Left lung (tissue), 14 donors: ENCODE measurements at places on chromosomes 1 and 21. TPM values are rescaled to one million over a fixed set of nuclear protein-coding genes. Genes with fewer than 3 reads are reported as not detected.

OBSCN gene
- 20.3 TPM for total RNA-seq

OTUD3 gene
- 9.8 TPM for total RNA-seq

ADGRL4 gene
- 11.8 TPM for total RNA-seq

S100B gene
- 2.0 TPM for total RNA-seq

DNA sequence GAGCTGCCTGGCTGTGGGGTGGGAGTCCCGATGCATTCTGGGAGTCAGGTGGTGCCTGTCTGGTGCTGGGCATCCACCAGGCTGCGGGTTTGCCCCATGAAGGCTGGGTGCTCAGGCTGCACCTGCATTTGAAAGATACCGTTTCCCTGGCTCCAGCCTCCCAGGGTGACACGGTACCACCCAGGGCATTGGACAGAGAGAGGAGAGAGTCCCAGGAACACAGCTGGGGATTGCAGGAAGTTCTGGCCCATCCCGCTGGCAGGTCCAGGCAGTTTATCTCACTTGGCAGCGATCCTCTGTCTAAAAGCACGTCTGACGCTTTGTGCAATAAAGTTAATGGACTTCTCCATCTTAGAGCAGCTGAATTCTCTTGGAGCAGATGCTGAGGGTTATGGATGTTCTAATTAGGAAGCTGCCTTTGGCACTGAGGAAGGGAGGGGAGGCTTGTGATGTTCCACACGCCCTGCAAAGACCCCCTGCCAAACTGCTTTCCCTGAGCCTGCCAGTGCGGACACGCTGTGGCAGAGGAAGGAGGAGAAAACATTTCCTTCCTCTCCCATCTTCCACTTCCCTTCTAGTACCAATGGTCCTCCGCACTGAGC is 246.9 kb downstream of the GRIK3 start:
- no peaks in the 10 kb centered on the region for H3K4me1 ChIP-seq
- peaks cover 50% of the 10 kb centered on the region for H3K27me3 ChIP-seq
- H3K27ac ChIP-seq, result no peak overlapping the region
- no peak for DNase-seq
- H3K36me3 ChIP-seq, result no peaks in the 10 kb centered on the region
- no peak overlapping the region for H3K4me3 ChIP-seq

DNA sequence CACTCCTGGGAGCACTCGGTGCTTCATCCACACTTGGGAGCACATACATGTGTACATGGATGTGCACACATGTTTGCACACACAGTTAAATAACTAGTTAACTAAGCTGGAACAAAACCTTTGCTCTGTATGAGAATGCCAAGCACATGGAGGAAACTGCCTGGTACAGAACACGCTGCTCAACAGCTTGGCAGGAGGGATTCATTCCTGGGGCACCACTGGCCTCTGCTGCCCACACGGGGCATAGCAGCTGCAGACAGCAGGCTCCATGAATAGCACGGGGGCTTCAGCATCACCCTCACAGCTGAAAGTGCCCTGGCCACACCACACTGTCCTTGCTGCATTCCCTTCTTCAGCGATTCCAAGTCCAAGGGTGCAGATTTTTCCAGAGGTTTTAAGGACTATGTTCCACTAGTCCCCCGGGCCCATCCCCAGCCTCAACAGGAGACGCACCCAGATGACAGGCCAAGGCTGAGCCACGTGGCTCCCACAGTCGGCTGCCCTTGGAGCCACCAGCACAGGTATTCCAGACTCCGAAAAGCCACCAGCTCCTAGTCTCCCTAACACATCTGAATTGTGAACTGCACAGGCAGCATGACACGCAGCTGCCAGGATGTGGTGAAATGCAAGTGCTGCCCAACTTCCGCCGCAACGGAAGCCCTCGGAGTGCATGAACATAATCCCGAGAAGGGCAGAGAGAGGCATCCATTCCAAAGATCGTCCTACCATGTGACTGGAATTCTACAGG is 16.9 kb downstream of the NPHP4 start:
- no peak overlapping the region for H3K27ac ChIP-seq
- no peak overlapping the region for H3K4me3 ChIP-seq
- H3K4me1 ChIP-seq, result peaks cover 29% of the 10 kb centered on the region
- no peaks in the 10 kb centered on the region for H3K36me3 ChIP-seq

DNA sequence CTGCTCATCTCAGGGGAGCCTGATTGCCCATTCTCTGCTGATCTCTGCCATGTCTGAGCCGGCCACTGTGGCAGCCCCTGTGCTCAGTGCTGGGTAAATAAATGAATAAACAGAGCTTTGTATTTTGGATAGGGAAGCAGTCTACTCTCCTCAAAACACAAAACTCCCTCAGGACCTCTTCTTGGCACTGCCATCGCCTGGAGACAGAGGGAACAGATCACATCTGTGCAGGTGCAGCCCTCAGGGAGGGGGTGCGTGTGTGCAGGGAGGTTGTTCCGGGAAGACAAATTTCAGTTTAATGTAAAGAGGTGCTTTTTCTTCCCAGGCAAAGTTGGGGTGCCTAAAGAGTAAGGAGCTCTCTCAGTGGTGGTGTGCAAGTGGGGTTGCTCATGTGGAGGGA is 7.7 kb upstream of the FAM167B start:
- no peak for DNase-seq
- H3K4me1 ChIP-seq, result peaks cover 13% of the 10 kb centered on the region
- H3K36me3 ChIP-seq, result peaks cover 8% of the 10 kb centered on the region

GRCh38 chr21:41877901-41878830 is 978 bp downstream of the PRDM15 start:
- DNase-seq, result no peak
- no peaks in the 10 kb centered on the region for H3K27me3 ChIP-seq
- no peaks in the 10 kb centered on the region for H3K36me3 ChIP-seq
- no peaks in the 10 kb centered on the region for H3K4me1 ChIP-seq

- no peak for DNase-seq
- H3K36me3 ChIP-seq, result no peaks in the 10 kb centered on the region
- no peak overlapping the region for H3K4me3 ChIP-seq
- H3K4me1 ChIP-seq, result no peaks in the 10 kb centered on the region
- no peaks in the 10 kb centered on the region for H3K27me3 ChIP-seq
- H3K27ac ChIP-seq, result no peak overlapping the region
Observed at GRCh38 chr1:221456918-221457317, 285.0 kb downstream of the DUSP10 start.

- no peaks in the 10 kb centered on the region for H3K27me3 ChIP-seq
- H3K4me1 ChIP-seq, result peaks cover 7% of the 10 kb centered on the region
- DNase-seq, result no peak
- H3K27ac ChIP-seq, result no peak overlapping the region
Observed at GRCh38 chr1:245809361-245809760, 654.6 kb downstream of the KIF26B start.

GRCh38 chr21:33481314-33481943 is 1.7 kb upstream of the TMEM50B start:
- no peak for DNase-seq
- peaks cover 31% of the 10 kb centered on the region for H3K4me1 ChIP-seq
- H3K4me3 ChIP-seq, result no peak overlapping the region
- H3K36me3 ChIP-seq, result no peaks in the 10 kb centered on the region

DNA sequence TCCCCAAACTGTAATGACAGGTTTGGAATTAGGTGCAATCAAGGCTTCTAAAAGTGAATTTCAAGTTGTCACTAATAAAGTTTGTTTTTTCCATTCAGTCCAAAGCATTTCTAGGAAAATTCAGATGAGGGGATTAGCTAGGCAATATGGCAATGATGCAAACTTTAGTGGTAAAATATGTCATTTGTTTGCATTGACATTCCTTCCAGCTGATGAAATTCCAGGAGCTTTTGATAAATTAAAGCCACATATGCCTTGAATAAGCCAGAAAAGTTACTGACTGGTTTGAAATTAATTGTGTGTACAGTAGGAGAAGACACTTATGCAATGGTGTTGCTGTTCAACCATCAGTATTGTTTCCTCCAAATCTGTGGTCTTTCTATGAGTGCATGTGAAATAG is 57.8 kb downstream of the MROH9 start:
- H3K27me3 ChIP-seq, result no peaks in the 10 kb centered on the region
- no peaks in the 10 kb centered on the region for H3K4me1 ChIP-seq

GRCh38 chr1:205610036-205610435 is 21.8 kb downstream of the ELK4 start:
- H3K36me3 ChIP-seq, result no peaks in the 10 kb centered on the region
- H3K4me1 ChIP-seq, result peaks cover 5% of the 10 kb centered on the region
- H3K27me3 ChIP-seq, result no peaks in the 10 kb centered on the region

DNA sequence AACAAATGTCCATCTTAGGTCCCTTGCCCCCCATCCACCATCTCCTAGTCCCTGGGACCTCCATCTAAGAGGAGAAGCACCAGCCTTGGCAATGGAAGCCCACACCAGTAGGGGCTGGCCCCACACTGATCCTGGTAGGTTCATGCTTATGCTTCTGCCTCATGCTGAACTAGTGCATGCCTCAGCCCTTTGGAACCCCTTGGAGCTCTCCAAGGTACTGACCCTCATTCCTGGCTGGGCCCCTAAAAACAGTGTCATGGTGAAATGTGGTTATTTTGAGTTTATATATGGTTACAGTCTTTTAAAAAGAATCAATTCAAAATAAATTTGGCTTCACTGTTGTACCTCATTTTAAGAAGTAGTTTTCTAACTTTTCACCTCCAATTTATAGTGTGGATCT is 108.3 kb downstream of the HIVEP3 start:
- H3K36me3 ChIP-seq, result no peaks in the 10 kb centered on the region
- no peaks in the 10 kb centered on the region for H3K27me3 ChIP-seq
- no peak overlapping the region for H3K4me3 ChIP-seq
- peaks cover 3% of the 10 kb centered on the region for H3K4me1 ChIP-seq
- no peak for DNase-seq

- no peaks in the 10 kb centered on the region for H3K4me1 ChIP-seq
- H3K4me3 ChIP-seq, result no peak overlapping the region
- no peak for DNase-seq
- H3K27me3 ChIP-seq, result no peaks in the 10 kb centered on the region
- H3K27ac ChIP-seq, result no peak overlapping the region
Observed at GRCh38 chr1:247491328-247491727, 33.4 kb upstream of the OR2B11 start.

- no peaks in the 10 kb centered on the region for H3K36me3 ChIP-seq
- H3K27ac ChIP-seq, result no peak overlapping the region
- no peaks in the 10 kb centered on the region for H3K27me3 ChIP-seq
- no peaks in the 10 kb centered on the region for H3K4me1 ChIP-seq
- no peak overlapping the region for H3K4me3 ChIP-seq
Observed at GRCh38 chr1:165014753-165015152, 341.8 kb downstream of the LMX1A start.

GRCh38 chr1:81232420-81232819 is 568.3 kb upstream of the ADGRL2 start:
- H3K36me3 ChIP-seq, result no peaks in the 10 kb centered on the region
- no peak overlapping the region for H3K4me3 ChIP-seq
- DNase-seq, result no peak
- peaks cover under 1% of the 10 kb centered on the region for H3K4me1 ChIP-seq
- H3K27ac ChIP-seq, result no peak overlapping the region

DNA sequence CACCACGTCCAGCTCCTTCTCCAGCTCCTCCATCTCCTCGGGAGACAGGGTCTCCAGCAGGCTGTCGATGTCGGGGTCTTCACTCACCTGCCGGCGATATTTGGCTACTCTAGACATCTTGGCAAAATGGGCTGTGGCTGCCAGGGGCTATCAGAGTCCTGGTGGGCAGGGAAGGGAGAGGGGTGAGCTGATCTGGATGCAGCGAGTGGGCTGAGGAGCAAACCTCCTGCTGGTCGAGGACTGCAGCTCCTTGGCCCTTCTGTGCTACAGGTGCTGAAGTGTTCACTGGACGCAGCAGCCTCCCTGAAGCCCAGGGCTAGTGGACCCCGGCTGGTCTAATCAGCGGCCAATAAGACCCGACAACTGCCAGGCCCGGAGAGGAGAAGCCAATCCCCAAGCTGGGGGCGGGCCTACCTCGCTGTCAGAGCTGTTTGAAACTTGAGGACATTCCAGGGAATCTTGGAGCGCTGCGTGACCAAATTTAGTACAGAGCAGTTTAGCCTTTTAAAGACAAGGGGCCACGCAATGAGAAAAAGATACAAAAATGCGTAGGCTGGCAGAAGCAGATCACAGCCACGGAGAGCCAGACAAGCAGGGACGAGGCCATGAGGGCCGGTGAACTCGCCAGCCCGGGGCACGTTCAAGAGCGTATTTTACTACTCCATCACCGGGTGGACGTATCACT is at the start of gene LMOD1:
Gene LMOD1, minus strand, starts transcription at position 325 of the 685 bp plus-strand sequence. Its CDS starts 208 bp downstream, at position 117.
- H3K27ac ChIP-seq, result no peak within 1 kb of the TSS
- peaks cover 44% of the 10 kb centered on the region for H3K27me3 ChIP-seq
- H3K4me1 ChIP-seq, result peaks cover 4% of the 10 kb centered on the region
- peak; percentile 83 for DNase-seq

GRCh38 chr1:173122958-173123852 is 72.5 kb upstream of the TNFSF18 start:
- peak; percentile 86 for DNase-seq
- peak overlapping the region; percentile 88 for H3K27ac ChIP-seq
- H3K4me1 ChIP-seq, result peaks cover 23% of the 10 kb centered on the region
- H3K27me3 ChIP-seq, result no peaks in the 10 kb centered on the region
- H3K36me3 ChIP-seq, result no peaks in the 10 kb centered on the region

DNA sequence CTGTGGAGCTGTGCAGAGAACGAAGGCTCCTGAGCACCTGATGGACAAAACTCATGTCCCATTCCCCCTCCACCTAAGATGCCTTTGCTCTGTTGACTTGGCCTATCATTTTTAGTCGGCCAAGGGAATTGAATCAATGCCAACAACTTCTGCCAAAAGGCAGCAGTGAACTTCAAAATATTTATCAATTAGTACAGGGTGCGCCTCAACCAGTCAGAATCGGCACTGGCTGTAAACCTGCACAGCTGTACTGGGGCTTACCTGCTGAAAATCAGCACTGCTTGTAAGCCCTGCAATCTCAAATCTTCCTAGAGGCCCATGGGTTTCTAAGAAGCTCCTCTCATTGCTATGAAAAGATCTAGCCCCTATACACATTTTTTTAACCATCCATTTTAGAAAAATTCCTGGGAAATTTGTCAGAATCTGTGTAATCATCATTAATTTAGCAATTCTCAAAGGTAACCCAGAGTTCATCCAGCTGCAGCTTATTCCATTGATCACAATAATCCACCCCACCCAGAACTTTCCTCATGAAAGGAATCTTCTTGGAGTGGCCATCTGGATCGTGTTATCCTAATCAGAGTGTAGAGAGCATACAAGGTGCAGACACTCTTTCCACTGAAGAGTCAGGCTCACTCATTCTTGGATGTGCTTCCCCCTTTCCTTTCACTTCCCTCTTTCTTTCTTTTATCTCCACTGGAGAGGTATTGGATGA is 40.2 kb downstream of the ADAMTS1 start:
- H3K27ac ChIP-seq, result no peak overlapping the region
- H3K27me3 ChIP-seq, result no peaks in the 10 kb centered on the region
- no peak overlapping the region for H3K4me3 ChIP-seq
- DNase-seq, result no peak
- H3K4me1 ChIP-seq, result peaks cover 10% of the 10 kb centered on the region
- H3K36me3 ChIP-seq, result no peaks in the 10 kb centered on the region

- no peak overlapping the region for H3K4me3 ChIP-seq
- no peak overlapping the region for H3K27ac ChIP-seq
- DNase-seq, result peak; percentile 7
- H3K27me3 ChIP-seq, result no peaks in the 10 kb centered on the region
- H3K4me1 ChIP-seq, result no peaks in the 10 kb centered on the region
- no peaks in the 10 kb centered on the region for H3K36me3 ChIP-seq
Observed at GRCh38 chr1:106889583-106889982, 166.9 kb upstream of the PRMT6 start.
